ENCODE measurements at places on chromosomes 7 and 10.

DNA sequence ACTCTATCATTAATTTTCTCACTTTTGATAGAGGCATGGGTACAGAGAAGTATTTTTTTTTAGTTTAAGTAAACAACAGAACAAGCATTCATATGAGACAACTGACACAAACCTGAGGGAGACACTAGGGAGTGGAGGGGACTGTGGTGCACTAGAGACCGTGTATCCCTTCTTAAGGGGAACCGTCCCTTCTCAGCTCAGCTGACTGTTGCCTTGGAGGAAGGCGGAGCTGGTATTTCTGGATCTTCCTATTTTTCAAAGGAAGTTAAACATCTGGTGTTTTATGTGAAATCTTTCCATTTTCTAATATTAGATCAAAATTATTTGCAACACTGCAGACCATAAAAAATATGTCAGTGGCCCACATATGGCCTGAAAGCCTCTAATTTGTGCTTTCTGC, 113.6 kb upstream of the MACROH2A2 start:
- no peak for DNase-seq

- no peak for DNase-seq
Measured at GRCh38 chr7:54161621-54162020, 380.6 kb upstream of the VSTM2A start.

- no peak for DNase-seq
Measured at GRCh38 chr10:87775766-87776165, 42.3 kb downstream of the ATAD1 start.

DNA sequence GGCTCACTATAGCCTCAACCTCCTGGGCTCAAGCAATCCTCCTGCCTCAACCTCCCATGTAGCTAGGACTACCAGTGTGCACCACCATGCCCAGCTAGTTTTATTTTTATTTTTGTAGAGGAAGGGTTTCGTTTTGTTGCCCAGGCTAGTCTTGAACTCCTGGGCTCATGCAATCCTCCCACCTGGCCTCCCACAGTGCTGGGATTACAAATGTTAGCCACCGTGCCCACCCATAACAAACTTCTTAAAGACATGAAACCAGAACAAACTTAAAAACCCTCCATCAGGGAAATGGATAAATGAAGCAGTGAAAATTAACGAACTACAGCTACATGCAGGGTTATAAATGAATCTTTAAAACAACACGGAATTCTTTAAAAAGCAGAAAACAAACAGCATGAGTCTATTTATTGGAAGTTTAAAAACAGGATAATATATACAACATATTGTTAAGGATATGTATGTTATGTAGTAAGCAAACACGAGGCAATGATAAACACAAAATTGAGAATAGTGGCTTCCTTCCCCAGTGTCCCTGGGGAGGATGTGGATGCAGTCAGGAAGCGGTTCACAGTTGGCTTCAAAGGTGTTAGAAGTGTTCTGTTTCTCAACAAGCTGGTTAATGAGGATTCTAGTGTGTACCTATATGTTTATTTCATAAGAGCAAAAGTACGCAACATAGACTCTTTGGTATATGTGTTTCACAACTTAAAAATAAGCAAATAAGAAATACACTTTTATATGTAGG, 128.2 kb upstream of the IMMP2L start:
- no peak for DNase-seq

DNA sequence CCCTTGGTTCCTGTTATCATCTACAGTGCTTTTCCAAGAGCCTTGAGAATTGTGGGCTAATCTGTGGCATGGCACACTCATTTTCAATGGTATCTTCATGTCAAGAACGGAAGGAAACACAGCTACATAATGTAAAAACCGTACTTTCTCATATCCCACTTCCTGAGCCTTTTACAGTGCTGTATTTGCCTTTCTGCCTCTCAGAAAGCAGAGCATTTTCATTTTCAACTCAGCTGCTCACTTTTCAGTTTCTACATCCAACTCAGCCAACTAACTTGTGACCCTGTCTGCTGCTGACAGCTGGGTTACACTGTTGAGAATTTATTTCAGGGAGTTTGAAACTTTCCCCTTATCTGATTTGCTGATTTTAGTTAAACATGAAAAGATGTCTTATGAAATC, 875.8 kb upstream of the KCND2 start:
- no peak for DNase-seq

DNA sequence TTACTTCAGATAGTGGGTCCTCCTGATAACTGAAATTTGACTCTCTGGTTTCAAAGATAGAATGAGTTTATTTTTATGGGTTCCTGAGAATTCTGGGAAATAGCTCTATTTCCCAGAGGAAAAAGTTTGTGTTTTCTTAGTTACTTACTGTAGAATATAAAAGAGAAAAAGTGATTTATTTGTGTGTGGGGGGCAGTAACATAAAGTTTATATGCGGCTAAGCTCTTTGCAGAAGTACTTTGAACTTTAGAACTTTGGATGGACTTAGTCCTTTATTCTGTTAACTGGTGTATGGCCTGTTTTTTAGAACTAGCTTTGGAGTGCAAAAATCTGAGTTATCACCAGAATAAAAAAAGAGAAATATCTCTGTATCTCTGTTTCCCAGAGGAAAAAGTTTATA, 157.1 kb downstream of the BBS9 start:
- DNase-seq = no peak

Measured in T-helper 2 cell treated with Interferon-gamma antibody and Interleukin-4, amounts not matched to agents 5 μg/mL and 100 μg/mL, for 36 hours (primary cell).